ENCODE measurements at places on chromosomes 7 and 10.

DNA sequence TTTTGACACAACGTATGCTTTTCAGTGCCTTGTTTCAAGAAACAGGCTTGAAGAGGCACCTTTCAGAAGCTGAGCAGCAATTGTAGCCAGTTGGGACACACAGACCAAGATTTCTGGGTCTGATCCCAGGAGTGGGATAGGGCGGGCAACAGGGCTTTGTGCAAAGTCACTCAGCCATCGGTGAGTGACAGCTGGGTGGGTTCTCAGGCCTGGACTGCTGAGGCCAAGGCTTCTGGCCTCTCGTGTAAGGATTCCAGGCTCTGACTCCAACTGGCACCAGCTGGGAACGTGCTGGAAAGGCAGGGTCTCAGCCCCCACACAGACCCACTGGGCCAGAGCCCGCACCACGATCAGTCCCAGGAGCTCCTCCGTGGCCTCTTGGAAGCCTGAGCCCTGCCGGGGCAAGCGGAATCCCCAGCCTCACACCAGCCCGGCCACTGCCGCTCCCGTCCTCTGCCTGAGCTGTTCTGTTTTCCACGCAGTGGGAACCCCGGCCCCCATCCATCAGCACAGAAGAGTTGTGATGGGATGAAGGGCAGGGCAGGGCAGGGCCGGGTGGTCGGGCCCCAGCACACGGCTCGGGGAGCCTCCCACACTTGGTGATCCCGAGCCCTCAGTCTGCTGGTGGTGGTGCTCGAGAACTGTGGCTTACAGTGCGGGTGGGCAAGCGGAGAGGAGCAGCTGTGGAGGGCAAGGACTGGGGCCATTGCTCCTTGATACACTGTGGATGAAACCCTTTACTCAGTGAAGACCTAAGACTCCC lies 46.8 kb downstream of the VIPR2 start:
- DNase-seq: no peak

- DNase-seq: no peak
Measured at GRCh38 chr7:143126146-143126545, 5.7 kb upstream of the PIP start.

DNA sequence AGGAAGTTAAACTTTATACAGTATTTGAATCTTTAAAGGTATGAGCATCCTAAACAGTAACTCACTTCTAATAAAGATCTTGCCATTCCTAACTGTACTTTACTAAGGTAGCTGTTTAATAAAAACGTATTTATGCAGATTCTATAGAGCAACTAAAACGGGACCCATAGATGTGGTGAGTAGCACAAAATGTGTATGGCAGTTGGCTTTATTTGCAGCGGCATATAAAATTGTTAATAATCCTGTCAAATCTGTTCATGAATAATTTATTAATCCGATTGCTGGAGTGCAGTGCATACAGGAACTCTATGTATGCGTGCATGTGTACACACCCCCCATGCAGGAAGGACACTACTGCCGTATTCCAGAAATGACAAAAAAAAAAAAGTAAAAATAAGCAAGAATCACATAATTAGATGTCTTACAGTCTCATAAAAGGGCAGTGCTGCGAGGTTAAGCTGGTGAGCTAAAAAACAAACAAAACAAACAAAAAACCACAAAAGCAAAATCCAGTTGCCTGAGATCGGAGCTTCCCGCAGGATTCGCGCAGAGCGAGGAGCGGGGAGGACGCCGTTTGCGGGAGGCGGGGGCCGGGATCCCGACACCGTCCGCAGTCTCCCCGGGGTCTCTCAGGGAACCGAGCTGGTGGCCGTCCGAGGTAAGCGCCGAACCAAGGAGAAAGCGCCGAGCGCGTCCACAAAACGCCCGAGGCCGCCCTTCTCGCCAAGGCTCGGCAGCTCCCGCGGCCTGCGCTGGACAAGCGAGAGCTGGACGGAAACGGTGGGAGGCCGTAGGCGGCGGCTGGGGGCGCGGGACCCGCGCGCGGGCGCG lies 518 bp upstream of the COMMD3 start:
- no peak for DNase-seq

GRCh38 chr7:127900141-127900540 lies 131.1 kb downstream of the LRRC4 start:
- no peak for DNase-seq

DNA sequence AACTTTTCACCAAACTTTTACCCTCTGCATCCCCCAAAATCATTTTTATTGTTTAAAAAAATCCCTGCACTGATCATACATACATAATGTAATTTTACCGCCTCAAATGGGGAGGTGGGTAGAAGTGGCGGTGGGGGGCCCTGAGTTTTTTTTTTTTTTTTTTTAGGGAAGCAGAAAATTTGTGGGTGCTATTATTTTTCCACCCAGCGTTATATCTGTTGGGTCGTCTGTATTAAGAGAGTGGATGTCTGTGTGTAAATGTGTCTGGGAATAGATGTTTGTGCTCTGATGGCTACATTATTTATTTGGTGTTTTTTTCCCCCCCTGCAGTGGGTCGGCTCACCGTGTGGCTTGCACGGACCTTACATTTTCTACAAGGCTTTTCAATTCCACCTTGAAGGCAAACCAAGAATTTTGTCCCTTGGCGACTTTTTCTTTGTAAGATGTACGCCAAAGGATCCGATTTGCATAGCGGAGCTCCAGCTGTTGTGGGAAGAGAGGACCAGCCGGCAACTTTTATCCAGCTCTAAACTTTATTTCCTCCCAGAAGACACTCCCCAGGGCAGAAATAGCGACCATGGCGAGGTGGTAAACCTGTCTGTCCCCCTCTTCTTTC lies 438 bp downstream of the ARID5B start:
- no peak for DNase-seq

DNA sequence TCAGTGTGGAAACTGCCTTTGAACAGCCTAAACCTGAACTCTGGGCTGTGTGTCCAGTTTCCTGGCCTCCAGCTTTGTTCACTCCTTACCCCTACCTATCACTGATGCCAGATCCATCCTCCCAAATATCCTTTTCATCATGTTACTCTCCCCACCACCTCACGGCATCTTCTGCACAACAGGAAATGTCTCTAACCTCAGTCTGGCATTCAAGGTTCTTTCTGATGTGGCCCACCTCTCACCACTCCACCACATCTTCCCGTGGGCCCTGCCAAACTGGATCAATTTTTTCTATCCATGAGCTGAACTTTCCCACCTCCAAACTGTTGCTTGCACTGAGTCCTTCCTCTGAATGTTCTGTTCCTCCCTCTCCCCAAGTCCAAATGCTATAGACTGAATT lies 35.8 kb upstream of the MAP3K8 start:
- no peak for DNase-seq

- DNase-seq: no peak
Measured at GRCh38 chr10:95276367-95277200, 14.2 kb downstream of the PDLIM1 start.

DNA sequence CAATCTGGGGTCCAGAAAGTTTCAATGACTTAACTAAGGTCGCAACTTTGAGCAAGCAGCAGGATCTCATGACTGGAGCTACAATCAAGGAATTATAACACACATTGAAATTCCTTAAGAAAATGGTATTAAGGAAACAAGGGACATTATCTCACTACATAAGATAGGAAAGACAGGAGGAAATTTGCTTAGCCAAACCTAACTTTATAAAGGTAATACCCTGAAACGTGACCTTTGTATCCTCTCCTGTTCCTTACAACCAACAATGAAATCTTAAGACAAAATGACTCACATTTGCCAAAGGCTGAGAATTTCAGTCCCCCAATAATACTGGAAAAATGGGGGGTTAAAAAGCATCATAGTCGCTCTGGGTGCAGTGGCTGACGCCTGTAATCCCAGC lies 218.9 kb upstream of the LYZL1 start:
- no peak for DNase-seq

GRCh38 chr10:113087165-113088029 lies 137.3 kb downstream of the TCF7L2 start:
- DNase-seq: peak; percentile 98

GRCh38 chr10:60488111-60488669 lies 98.5 kb upstream of the ANK3 start:
- no peak for DNase-seq

GRCh38 chr10:118570591-118570990 lies 24.9 kb downstream of the PRLHR start:
- no peak for DNase-seq

DNA sequence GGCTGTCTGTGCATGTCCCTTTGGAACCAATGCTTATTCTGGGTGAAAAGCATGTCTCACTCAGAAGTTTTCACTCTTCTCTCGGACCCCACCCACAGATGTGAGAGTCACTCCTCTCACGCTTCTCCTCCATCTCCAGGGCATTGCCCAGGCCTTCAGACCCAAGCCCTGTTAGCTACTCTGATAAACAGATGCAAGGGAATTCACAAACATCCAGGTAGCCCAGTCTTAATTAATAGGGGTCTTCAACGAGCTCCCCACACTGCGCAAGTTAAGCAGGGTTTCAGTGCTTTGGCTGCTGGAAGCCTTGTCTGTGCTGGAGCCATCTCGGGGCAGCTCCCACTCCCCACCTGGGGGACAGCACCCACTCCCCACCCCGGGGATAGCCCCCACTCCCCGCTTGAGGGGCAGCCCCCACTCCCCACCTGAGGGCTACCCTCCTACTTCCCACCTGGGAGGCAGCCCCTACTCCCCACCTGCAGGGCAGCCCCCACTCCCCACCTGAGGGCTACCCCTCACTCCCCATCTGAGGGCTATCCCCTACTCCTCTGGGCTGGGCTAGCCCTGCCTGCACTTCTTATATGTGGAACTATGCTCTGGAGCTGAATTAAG lies 8.7 kb downstream of the PKD1L1 start:
- DNase-seq: no peak

DNA sequence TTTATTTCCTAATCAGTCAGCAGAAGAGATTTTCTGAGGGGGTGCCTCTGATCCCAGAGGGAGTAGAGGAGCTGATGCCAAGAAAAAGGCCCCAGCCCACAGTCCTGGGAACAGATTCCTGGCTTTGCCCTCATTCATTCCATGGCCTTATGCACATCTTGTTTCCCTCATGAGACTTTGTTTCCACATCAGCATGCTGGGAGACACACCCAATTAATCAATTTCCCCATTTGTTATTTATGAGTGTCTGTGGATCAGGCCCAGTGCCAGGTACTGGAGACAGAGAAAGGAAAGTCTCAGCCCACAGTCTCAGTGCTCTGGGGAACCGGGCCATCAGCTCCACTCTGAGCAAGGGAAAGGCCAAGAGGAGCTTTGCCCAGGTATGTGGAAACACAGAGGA lies 496.2 kb upstream of the ZMIZ1 start:
- DNase-seq: no peak

DNA sequence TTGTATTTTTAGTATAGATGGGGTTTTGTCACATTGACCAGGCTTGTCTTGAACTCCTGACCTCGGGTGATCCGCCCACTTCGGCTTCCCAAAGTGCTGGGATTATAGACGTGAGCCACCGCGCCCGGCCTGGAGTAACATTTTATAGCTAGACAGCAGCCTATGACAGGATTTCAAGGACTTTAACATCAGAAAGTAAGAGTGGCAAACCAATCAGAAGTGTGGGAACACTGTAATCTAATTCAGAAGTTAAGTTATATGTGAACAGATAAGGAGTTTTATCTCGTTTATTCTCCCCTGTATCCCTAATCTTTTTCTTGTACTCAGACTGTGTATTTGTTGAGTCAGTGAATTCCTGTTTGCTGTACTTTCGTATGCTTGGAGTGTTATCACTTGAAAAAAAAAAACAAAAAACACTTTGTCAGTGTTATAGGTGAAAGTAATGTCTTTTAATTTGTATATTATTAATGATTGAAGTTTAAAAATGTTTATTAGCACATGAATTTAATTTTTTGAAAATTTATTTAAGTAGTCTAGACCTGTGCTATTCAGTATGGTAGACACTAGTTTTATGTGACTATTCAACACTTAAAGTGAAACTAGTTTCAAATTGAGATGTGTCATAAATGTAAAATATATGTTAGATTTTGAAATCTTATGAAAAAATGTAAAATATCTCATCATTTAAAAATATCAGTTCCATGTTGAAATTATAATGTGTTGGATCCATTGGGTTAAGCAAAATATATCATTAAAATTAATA lies 38.6 kb downstream of the RSBN1L start:
- DNase-seq: no peak

DNA sequence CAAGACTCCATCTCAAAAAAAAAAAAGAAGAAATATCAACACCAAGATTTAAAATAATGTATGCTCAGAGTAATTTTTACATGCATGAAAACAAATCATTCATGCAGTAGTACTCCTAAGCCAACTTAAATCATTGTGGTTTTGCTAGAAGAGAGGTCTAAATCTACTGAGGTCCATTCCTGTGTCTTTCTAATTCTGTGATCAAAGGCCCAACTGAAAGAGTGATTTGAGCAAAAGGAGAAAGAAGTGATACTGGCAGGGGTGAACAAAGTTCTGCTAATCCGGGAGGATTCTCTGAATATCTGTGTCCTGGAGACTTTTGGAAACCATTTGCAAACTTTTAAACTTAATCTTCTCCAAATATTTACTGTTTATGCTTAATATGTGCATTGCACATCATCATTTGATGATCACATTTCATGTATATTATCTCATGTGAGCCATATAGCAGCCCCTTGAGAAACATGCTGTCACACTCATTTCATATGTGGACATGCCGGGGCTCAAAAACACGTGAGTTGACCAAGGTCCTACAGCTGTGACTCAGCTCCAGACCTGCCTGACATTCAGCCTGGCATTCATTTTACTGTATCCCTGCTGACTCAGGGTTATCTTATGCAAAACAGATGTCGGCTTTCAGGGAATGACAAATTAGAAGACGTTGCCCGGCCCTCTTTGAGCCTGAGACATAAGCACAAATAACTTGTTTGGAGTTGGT lies 76.4 kb downstream of the FAM107B start:
- DNase-seq: peak; percentile 86

DNA sequence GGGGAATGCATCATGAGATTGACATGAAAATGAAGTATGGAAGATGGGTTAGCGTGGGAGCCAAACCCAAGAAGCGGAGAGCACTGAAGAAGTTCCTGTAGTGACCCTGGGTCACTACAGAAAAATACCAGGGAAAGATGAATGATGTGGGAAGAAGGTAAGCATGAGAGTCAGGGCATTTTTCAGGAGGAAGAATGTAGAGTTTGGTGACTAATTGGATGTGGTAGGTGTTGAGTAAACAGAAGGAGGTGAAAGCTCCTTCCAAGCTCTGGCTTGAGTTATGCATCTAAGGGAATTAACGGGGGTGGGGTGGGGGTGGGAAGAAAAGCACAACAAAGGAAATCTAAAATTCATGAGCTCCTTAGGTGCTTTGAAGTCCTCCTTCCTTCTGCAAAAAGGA lies 238.1 kb upstream of the AOAH start:
- no peak for DNase-seq

DNA sequence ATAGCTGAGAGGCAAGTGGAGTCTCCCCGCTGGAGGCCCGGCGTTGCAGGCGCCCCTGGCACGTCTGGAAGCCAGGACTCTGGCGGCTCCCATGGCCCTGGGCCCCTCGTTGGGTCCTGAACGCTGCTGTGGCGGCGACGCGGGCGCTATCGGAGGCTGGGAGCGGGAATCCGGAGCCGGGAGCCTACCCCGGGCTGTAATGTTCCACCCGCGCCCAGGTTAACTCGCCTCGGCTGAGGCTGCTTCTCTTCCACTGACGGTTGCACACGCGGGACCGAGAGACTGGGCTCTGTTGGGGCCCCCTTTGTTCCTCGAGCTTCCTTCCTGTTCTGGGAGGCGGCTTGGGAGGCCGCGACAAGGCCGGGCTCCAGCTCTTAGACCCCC lies 1.3 kb upstream of the HOXA5 start:
- no peak for DNase-seq
